ENCODE measurements at places on chromosomes 1 and 21.
A peak's percentile ranks its signal among the peaks of the same experiment; 100 is the strongest.

- DNase-seq: no peak
These were observed 11.6 kb upstream of the KCNJ15 start for GRCh38 chr21:38244885-38245869.

GRCh38 chr1:108533351-108534083, 26.4 kb upstream of the EEIG2 start:
- no peak for DNase-seq

DNA sequence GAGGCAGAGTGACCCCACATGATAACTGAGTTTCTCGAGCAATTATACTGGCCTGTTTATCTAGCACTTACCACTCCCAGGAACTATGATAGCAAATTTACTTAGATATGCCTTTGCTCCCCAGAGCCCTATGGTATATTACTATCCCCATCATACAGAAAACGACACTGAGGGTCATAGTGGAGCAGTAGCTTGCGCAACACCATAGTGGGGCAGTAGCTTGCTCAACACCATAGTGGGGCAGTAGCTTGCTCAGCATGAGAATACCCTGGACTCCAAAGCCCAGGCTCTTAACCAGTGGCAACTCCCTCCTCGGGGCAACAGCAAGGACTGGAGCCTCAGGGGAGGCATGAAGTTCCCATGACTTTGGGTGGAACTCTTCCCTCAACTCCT, 211.9 kb downstream of the NPHP4 start:
- no peak for DNase-seq

DNA sequence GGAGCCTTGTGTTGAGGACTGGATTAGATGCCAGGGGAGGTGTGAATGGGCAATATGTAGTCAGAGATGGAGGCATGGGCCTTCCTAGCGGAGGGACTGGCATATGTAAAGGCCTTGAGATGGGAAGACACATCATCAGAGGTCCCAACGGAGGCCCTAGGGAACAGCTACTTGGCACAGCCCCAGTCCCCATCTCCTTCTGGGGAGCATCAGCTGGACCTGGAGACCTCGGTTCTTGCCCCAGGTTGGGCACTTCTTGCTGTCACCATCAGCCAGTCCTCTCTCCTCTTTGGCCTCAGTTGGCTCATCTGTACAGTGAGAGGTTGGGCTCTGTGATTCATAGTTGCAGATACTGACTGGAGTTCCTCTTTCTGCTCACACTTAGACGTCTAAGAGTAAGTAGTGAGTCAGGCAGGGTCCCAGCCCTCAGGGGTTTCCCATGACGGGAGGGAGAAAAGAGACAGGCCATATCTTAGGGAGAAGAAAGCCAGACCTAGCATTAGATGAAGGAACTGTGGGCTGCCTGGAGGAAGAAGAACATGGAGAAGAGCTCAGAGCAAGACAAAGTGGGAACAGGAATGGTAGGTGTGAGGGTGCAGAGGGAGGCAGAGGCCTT, 3.4 kb upstream of the MARCKSL1 start:
- DNase-seq: no peak

DNA sequence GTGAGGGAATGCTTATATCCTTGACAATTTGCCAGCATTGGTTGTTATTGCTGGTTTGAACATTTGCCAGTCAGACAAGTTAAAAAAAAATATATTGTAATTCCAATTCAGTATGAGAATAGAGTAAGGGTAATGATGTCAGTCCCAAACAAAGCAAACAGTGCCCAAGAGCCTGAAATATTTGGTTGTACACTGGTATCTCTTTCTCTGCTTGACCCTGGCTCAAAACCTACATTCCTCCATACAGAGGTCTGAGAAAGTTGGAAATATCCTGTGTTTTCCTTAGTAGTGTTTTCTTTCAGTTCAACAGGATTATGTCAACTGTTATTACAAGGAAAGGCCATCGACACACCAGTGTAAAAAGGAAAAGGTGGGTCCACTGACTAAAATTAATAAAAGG, 145.6 kb downstream of the MRPL39 start:
- DNase-seq: no peak

GRCh38 chr1:82269431-82269830, 468.7 kb downstream of the ADGRL2 start:
- DNase-seq: no peak

DNA sequence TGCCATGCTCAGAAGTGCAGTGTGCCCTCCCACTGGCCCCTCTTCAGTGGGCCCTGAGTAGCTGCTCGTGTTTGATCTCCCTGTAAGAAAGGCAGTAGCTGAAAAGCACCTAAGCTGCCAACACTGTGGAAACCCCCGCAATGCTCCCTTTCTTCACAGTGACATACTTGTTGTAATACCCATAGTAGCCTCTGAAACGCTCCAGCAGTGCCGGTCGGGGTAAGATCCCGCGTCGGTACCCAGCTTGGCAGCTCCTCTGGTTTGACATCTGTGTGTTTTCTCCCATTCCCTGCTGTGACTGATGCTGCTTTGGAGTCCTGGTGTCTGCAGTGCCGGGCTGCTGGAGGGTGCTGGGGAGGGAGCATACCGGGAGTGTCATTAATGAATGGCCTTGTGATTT, 3.6 kb downstream of the CHAF1B start:
- DNase-seq: peak; percentile 23

GRCh38 chr1:218636548-218636947, 291.4 kb downstream of the TGFB2 start:
- no peak for DNase-seq

GRCh38 chr1:3244025-3244926, 175.3 kb downstream of the PRDM16 start:
- DNase-seq: no peak

- no peak for DNase-seq
These were observed 304.3 kb upstream of the PLD5 start for GRCh38 chr1:242828828-242829227.
